HEK293T (cell line): ENCODE measurements at places on chromosomes 7 and 10.

DNA sequence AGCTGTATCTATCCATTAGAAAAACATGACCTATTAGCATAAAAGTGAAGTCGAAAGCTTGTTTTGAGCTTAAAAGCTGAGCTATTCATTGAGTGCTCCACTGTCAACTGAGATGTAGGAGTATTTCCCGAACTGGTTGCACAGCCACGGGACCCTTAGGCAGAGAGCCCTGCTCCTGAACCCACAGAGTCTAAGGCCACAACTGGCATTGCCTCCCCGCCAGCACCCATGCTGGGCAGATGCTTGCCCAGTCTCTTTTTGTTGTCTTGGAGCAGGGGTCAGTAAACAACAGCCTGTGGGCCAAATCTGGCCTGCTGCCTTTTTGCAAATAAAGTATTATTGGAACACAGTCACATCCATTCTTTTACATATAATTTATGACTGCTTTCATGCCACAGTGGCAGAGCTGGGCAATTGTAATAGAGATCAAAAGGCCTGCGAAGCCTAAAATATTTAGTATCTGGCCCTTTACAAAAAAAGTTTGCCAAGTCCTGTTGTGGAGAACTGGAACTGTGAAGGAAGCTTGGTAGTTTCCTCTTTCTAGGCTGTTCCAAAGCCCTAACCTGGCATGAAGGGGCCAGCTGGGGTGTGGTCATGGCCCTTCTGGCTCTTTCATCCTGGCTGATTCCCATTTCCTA is 58.4 kb upstream of the WAPL start:
- DNase-seq = no peak

DNA sequence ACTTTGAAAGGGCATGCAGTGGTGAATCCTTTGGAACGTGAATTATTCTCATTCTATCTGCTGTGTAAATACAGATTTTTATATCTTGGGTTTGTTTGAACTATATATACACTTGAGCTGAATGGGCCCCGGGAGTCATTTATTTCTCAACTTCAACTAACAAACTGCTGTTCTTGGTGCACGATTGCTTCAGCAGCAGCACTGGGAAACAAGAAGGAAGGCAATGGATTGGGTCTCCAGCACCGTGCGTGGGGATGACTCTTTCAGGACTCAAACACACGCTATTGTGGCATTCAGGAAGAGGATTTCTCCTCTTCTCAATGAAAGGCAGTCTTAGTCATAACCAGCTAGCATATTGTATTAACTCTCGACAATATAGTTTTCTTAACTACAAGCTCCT is 226.0 kb upstream of the NFE2L3 start:
- no peak for DNase-seq

DNA sequence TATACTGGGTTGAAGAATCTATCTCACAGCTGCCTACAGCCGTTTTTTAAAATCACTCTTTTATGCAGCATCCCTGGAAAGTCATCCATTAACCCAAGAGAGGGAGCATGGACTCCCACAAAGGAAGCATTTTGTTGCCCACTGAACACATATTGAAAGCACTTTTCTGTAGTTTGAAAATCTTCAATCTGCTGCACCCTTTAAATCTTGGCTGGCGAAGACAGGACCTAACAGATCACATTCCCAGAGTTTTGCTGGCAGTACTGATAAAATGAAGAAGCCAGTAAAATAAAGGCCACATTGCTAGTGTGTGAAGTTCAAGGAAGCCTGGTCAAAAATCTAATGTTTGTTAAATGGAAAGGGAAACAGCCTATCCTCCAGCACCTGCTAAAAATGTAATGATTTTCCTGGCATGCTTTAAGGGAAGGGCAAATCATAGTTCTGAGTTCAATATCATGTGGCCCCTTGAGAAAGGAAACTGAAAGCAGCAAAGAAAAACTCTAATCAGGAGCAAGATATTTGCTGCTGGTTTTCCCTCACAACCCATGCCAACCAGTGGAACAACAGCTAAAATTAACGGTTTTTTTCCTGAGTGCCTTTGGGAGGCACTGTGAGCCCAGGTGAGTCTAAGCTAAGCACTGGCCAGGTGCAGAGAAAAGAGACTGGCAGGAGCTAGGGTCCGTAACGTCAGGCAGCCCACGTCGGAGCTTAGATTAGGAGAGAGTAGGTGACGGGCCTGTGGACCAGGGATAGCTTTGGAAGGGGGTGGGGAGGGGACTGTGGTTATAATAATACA is 97.9 kb upstream of the PALS2 start:
- no peak for DNase-seq

- DNase-seq = no peak
Observed at GRCh38 chr7:88256906-88257305, 37.1 kb upstream of the SRI start.

- DNase-seq = peak; percentile 23
Observed at GRCh38 chr10:6275022-6275997, 72.6 kb downstream of the PFKFB3 start.

GRCh38 chr10:63595072-63595471 is 73.9 kb downstream of the REEP3 start:
- DNase-seq = no peak

GRCh38 chr7:26843705-26844104 is 20.7 kb downstream of the SKAP2 start:
- peak; percentile 17 for DNase-seq

DNA sequence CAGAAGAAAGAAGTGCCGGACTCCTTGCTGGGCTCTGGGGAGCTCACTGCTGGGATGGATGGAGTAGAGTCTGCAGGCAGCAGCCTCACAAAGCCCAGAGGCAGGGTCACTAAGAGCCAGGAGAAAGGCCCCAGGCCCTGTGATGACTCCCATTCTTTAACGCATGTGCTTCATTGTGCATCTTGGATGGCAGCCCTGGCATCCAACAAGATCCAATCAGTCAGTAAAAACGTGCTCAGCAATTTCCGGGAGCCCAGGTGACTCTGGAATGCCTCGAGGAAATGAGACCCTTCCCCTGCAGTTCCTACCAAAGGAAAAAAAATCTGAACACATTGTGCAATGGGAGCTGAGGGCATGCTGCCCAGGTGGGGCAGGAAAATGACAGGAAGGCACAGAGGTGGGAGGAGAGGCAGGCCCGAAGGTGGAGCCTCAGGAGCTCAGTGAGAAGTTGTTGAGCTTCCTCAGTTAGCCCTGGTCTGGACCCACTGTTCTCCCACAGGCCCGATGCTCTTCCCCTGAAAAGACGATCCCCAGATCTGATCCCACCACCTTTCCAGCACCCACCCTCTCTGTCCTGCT is 60.7 kb upstream of the TMEM72 start:
- DNase-seq = no peak

DNA sequence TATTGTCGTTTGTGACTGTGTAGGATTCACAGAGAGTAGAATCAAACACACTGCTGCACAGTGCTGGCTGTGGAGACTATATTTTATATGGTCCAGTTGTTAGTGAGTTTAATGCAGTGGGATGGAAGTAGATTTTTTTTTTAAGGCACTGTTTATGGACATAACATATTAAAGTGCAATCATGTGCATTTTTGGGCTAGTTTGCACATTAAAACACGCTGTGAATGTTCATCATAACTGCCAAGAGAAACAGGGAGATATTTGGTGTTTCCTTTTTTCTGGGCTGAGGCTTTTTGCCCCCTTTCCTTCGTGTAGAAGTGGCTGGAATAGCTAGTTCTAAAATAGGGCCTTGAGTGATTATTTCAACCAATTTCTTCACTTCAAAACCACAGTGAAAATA is 139.2 kb downstream of the MYOF start:
- DNase-seq = no peak

DNA sequence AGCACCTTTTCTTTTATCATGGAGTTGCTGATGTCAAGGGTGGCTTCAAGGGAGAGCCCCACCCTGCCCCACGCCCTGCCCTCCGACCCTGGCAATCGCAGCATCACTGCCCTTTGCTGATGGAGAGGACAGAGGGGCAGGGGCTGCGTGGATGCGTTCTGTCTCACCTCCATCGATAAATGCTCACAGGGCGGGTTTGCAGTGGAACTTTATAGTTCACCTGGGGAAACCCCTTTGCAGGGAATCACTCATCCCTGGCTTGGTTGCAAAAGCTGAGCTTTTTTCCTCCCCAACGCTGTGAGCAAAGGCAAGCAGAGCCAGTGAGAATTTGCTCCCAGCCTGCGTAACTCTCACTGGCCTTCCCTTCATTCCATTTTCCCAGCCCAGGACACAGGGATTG is 176.8 kb downstream of the WDR37 start:
- DNase-seq = no peak

DNA sequence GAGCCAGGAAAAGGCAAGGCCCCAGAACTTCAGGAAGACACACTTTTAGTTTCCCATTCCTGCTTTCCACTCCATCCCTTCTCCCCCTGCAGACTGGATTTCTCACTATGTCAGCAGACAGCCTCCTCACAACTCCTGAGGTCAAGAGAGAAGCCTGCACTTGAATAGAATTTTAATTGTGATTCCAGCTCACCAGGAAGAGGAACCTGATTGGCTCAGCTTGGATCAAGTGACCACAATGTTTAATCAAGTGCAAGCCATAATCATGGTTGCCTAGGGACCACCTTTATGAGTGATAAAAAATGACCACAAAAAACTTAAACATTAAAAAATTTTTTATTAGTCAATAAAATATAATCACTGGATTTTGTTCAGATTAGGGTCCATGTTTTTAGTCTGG is 244.7 kb upstream of the RHOBTB1 start:
- no peak for DNase-seq

GRCh38 chr7:108716783-108717182 is 147.1 kb downstream of the DNAJB9 start:
- DNase-seq = no peak

DNA sequence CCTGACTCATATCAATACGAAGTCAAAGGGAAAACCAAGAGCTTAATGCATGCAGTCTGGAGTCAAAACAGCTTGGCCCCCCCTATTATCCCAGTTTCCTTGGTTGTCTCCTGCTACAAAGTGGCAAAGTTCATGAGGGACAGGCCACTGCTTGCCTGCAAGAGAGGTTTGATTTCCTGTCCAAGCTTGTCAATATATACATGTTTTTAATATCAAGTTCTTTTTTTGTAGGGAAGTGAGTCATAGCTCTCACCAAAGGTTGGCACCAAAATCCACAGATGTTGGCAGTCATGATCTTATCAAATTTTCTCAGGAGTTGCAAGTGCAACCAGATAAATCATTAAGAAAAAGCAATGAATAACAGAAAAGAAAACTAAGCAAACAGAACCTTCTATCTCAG is 176.8 kb downstream of the COBL start:
- DNase-seq = no peak

DNA sequence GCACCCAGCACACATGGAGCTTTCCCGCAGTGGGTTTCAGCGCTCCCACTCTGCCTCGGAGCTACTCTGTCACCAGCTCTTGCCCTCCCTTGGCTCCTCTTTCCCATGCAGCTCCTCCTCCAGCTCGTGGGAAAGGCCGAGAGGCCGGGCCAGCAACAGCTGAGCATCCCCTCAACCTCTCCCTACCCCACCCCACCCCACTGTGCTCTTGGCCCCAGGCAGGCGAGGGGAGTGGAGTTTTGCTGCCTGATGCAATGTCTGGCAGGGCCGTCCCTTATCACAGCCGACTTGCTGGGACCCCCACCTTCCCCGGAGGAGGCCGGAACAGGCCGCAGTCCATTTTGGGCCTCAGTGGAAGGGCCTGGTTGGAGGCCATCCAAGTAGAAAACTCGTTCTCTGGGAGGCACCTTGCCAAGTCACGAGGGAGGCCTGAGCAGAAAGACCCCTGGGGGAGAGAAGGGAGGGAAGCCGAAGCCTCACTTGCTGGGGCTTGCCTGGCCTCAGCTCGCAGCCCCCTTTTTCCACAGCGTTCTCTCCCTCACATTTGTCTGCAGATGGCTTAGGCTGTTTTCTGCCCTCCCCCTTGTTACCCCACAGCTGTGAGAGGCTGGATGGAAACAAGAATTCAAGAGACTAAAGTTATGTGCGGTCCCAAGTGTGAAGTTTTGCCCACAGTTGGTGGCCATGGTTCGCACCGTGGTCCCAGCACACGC is 35.3 kb downstream of the CHST3 start:
- no peak for DNase-seq

- peak; percentile 93 for DNase-seq
Observed at GRCh38 chr10:119445311-119445934, 97.1 kb downstream of the RGS10 start.

DNA sequence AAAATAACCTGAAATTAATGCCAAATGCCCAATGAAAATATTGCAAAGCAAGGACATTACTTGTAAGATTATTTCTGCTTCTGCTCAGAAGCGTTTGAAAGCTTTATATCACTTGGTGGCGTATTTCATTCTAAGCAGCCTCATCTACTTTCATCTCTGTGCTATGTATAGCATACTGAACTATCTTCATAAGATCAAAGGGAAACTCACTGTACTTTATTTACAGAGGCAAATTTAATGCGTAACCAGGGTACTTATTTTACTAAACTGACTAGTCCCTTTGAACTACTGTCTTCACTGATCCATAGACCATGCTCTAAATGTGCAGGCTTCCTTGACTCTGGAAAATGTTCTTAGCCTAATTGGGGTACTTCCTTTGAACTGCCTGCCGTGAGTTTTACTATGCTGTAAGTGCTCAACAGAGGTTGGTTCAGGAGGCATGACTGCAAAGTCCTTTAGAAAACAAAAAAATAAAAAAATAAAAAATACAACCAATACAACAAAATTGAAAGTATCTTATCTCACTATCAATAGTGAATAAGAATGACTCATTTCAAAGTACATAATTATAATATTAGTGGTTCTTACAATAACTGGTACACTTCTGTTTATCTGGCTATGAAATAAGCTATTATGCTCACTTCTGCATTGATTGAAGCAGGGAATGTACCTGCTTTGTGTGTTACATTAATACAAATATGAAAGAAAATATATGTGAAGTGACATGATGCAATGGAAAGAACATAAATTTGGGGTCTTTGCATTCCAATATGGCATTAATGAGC is 41.0 kb upstream of the TSPAN12 start:
- DNase-seq = no peak

- DNase-seq = no peak
Observed at GRCh38 chr10:16713290-16713689, 103.9 kb downstream of the RSU1 start.

DNA sequence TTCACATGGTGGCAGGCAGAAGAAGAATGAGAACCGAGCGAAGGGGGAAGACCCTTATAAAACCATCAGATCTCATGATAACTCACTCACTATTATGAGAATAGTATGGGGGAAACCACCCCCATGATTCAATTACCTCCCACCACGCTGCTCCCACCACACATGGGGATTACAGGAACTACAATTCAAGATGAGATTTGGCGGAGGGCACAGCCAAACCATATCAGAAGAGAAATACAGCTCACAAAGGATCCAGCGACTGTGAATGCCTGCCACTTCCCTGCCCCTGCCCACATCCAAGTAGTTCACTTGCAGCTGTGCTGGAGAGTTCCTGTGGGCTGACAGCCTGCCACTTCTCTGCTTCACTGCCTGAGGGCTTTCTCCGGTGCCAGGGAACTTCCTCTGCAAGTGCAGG is 148.7 kb downstream of the C7orf25 start:
- no peak for DNase-seq
